ENCODE measurements at places on chromosomes 11 and 22.

DNA sequence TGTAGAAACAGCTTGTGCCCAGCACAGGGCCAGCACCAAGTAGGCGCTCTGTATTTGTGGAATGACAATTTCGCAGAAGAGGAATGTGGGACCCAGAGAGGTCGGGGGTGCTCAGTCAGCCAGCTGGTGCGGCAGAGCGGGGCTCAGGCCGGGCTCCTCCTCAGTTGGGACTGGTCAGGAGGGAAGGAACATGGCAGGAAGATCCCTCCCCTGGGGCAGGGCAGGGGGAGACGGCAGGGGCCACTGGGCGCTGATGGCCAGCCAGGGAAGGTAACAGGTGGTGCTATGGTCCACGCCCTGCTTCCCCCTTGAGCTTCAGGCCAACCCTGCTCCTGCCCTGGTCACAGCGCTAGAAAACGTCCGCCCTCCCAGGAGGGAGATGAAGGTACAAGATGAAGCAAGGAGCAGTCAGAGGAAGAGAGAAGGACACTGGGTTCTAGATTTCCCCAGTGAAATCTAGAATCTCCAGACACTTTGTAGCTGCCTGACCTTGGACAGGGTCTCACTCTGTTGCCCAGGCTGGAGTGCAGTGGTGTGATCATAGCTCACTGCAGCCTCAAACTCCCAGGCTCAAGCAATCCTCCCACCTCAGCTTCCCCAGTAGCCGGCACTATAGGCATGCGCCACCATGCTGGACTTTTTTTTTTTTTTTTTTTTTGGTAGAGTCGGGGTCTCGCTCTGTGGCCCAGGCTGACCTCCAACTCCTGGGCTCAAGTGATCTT is 13.5 kb upstream of the SPI1 start:
- no peak for DNase-seq

- DNase-seq: no peak
Observed at GRCh38 chr11:1131033-1131911, 26.5 kb upstream of the MUC5AC start.

- no peak for DNase-seq
Observed at GRCh38 chr11:129880311-129880710, 15.1 kb downstream of the NFRKB start.

DNA sequence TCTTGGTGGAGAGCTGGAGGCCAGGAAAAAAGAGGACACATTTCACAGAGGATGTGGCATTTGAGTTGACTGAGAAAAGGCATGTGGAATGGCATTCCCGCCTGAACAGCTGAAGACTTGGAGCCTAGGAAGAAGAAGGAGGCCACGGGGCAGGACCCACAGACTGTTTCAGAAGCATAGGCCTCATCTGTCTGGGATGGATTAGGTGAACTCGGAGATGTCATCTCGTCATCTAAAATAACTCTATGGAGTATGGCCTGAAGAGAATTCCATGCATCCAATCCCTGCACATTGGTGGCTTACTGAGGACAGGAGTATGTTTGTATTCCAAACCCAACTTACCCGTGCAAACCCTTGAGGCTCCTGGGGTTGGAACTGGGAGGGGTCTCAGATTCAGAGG is 16.4 kb downstream of the SPATA19 start:
- DNase-seq: no peak

GRCh38 chr11:113193016-113193415 is 121.4 kb upstream of the TTC12 start:
- DNase-seq: no peak

- DNase-seq: peak; percentile 65
Observed at GRCh38 chr22:44701824-44702478, at the start of gene PRR5. Gene PRR5 (plus strand): TSS chr22:44702204. CDS start chr22:44702475, 271 bp downstream.

GRCh38 chr11:118953265-118953664 is 2.8 kb upstream of the UPK2 start:
- DNase-seq: no peak

- DNase-seq: no peak
Observed at GRCh38 chr22:49489821-49490220, 337.9 kb downstream of the BRD1 start.

- DNase-seq: no peak
Observed at GRCh38 chr11:10632483-10632882, 61.1 kb downstream of the IRAG1 start.

DNA sequence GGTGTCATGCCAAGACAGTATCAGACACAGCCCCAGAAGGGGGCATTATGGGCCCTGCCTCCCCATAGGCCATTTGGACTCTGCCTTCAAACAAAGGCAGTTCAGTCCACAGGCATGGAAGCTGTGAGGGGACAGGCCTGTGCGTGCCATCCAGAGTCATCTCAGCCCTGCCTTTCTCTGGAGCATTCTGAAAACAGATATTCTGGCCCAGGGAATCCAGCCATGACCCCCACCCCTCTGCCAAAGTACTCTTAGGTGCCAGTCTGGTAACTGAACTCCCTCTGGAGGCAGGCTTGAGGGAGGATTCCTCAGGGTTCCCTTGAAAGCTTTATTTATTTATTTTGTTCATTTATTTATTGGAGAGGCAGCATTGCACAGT is 14.6 kb downstream of the IL10RA start:
- DNase-seq: no peak

GRCh38 chr11:128691802-128692752 is 1.8 kb upstream of the FLI1 start:
- no peak for DNase-seq

DNA sequence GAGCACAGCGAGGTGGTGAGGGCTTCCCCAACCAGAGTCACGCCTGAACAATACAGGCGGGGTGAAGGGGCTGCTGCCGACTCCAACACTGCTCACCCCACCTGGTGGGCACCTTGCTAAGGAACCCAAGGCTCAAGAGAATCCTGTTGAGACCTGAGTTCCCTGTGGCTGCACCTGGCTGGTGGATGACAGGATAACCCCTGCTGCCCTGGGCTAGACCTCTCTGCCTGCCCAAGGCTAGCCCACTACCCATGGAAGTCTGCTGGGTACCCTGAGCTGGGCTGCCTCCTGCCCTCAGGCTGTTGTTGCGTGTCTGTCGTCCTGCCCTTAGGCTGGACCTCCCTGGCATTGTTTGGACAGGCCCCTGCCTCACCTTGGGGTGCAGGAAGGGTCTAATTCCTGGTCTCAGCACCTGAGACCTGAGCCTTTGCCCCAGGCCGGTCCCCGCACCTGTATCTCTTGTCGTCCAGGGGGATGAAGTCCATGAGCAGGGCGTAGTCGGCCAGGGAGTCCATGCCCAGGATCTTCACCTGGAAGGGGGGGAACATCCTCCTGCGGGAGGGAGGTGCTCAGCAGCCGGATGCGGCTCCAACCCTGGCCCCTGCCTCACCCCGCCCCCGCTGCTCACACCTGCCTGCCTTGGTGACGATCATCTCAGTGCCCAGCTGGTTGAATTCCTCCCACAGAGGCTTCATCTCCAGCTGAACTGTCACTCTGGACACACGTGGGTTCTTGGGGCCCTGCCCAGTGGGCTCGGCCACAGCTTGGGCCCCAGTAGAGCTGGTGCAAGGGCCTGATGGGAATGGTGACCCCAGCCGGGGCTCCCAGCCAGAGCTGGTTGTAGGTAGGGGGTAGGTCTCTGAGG is 4.9 kb upstream of the NUDT8 start:
- DNase-seq: no peak

DNA sequence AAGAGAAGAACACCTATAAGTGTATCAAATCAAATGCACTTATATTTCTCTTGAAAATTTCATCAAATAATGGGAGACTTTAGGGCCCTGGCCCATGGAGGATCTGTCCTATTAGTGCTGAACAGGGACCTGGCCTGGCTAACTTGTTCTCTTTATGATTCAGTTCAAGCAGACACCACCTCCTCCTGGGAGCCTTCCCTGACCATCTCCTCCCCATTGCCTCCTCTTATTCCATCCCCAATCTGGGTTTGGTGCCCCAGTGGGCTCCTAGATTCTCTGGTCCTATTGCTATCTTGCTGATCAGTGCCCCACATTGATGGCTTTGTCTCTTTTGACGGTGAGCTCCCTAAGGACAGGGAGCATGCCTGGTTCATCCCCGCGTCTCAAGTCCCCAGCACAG is 60.1 kb downstream of the MICAL2 start:
- DNase-seq: no peak

- DNase-seq: no peak
Observed at GRCh38 chr11:130223291-130223971, 63.8 kb downstream of the ST14 start.

DNA sequence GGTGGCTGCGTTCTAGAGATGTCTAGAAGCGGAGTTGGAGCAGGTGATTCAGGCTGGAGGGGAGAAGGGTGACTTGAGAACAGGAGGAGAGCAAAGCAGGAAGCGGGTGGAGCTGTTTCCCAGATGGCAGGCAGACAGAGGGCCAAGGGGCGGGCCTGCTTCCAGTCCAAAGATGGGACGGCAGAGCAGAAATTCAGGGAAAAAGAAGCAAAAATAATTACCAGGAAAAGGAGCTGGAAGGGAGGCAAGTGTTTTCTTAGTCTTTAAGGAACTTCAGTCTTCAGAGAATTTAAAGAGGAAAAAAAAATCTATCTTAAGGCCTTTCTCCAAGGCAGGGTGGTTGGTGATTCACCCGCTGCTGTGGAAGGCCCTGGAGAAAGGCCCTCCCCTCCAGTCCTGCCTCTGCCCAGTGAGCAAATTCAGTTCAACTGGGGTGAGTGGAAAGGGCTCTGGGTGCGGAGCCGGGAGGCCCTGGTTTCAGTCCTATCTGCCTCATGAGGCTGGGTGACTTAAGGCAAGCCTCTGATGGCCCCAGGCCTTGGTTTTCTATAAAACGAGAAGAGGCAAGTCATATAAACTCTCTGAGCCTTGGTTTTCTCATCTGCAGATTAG is 4.5 kb upstream of the CREB3L1 start:
- no peak for DNase-seq

DNA sequence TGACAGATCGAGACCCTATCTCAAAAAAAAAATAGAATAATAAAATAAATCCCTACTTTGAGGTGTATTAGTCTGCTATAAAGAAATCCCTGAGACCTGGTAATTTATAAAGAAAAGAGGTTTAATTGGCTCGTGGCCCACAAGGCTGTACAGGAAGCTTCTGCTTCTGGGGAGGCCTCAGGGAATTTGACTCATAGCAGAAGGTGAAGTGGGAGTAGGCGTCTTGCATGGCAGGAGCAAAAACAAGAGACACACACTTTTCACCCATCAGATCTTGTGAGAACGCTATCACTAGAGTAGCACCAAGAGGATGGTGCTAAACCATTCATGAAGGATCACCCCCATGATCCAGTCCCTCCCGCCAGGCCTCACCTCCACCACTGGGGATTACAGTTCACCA is 29.2 kb downstream of the CDPF1 start:
- DNase-seq: no peak

DNA sequence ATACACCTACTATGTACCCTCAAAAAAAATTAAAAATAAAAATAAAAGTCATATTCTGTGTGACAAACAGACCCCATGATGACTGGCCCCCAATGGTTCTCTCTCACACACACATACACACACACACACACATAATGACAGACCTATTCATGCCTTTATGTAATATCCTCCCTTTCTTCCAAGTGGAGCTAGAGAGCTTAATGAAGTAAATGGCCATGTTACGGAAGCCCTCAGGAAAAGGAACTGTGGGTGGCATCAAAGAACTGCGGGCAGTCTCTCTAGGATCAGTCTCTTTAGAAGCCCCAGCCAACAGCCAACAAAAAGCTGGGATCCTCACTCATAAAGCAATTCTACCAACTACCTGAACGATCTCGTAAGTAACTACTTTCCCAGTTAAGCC is 125.5 kb downstream of the SIK3 start:
- DNase-seq: no peak

DNA sequence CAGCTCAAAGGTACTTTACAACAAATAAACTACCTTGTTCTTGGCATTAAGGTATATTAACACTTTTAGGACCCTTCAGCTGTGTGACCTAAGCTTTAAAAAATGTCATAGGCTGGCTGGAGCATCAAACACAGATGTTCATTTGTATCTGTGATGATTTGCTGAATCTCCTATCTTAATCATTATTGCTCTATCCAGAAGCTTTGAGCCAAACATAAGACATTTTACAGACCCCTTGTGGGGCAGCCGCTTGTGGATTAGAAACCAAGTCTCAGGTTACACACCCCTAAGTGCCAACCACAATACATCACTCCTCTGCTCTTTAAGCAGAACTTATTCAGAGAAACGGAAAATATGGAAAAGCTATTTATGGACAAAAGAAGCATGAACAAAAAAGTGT is 394.2 kb upstream of the CCDC90B start:
- no peak for DNase-seq

GRCh38 chr22:35292786-35293185 is 6.9 kb upstream of the TOM1 start:
- no peak for DNase-seq

- no peak for DNase-seq
Observed at GRCh38 chr11:8828580-8829361, 82.2 kb upstream of the AKIP1 start.

DNA sequence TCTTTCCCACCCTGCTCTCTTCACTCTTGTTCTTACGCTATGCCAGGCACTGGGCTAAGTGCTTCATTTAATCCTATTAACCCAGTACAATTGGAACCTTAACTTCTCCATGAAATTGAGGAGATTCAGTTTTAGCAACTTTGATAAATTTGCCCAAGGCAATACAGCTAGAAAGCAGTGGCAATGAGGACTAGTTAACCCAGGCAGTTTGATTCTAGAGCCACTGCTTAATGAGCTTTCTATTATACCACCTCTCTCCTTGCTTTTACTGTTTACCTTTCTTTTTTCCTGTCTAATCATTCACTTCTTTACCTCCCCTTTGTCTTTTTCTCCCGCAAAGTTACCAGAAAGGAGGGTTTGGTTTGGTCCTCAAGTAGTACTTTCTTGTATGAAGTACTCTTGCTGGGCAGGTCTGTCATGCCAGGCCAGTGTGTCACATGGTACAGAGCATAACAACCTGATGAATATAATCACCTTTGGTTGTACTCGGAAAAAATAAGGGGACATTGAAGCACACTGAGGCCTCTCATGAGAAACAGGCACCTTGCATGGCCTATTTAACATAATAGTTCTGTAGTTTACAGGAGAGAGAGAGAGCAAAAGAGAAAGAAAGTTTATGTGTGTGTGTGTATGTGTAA is 70.6 kb downstream of the PDHX start:
- no peak for DNase-seq

DNA sequence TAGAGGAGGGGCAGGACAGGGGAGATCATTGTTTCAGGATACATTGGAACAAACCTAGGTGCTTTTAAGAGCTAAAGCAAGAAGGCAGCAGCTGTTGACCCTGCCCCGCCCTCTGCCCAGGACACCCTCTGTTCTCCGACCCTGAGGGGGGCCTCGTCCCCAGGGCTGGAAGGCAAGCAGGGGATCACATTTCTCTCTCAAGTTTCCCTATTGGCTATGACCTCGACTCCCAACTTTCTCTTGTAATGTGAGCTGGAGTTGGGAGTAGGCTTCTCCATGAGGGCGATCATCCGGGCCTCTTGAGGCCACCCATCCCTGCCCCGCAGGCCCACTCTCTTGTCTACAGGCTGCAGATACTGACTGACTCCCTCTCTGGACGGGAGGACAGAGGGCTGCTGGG is 37.7 kb downstream of the DSCAML1 start:
- no peak for DNase-seq

Measured in stimulated activated CD8-positive, alpha-beta memory T cell treated with anti-CD3 and anti-CD28 coated beads, Interleukin-2, amount 100 ng/mL, for 48 hours (primary cell).